SK-MEL-5 (cell line): ENCODE measurements at places on chromosomes 1 and 21. TPM values are rescaled to one million over a fixed set of nuclear protein-coding genes. Genes with fewer than 3 reads are reported as not detected.

CADM3 gene
- 1.5 and 1.7 TPM in 2 replicates for total RNA-seq

SPRR2A gene
- total RNA-seq = not detected in 2 replicates

DENND2C gene
- total RNA-seq = 0.74 and 1.1 TPM in 2 replicates

SELL gene
- total RNA-seq = not detected in 2 replicates

PADI4 gene
- not detected in 2 replicates for total RNA-seq

PDPN gene
- total RNA-seq = not detected in 2 replicates

MYOC gene
- total RNA-seq = not detected in 2 replicates

KRTAP10-4 gene
- total RNA-seq = not detected in 2 replicates

PCAT6 gene
- 1.2 TPM in 1 of 2 replicates, not detected in the other for total RNA-seq

MSH4 gene
- total RNA-seq = 0.08 and 0.16 TPM in 2 replicates

PPFIA4 gene
- total RNA-seq = 4.5 and 4.8 TPM in 2 replicates

KDM5B gene
- total RNA-seq = 49.8 and 57.3 TPM in 2 replicates

MIXL1 gene
- total RNA-seq = not detected in 2 replicates

KIF14 gene
- 8.7 and 10.2 TPM in 2 replicates for total RNA-seq

SYNC gene
- 2.7 and 3.0 TPM in 2 replicates for total RNA-seq

CZIB gene
- total RNA-seq = 36.0 and 40.7 TPM in 2 replicates

FCMR gene
- 1.7 and 2.8 TPM in 2 replicates for total RNA-seq

CNR2 gene
- total RNA-seq = not detected in 2 replicates

CENPL gene
- 24.0 and 28.0 TPM in 2 replicates for total RNA-seq

ANKRD65 gene
- total RNA-seq = not detected in 2 replicates

RAP1GAP gene
- 0.61 and 0.95 TPM in 2 replicates for total RNA-seq

PDC gene
- not detected in 2 replicates for total RNA-seq

SPRR1A gene
- not detected in 2 replicates for total RNA-seq

AIRE gene
- total RNA-seq = not detected in 2 replicates

NBPF6 gene
- not detected in 2 replicates for total RNA-seq

FNDC5 gene
- total RNA-seq = 0.42 TPM in 1 of 2 replicates, not detected in the other

NTMT2 gene
- not detected in 2 replicates for total RNA-seq

B3GALT5 gene
- not detected in 2 replicates for total RNA-seq

SHE gene
- 0.03 and 0.11 TPM in 2 replicates for total RNA-seq

PKP1 gene
- total RNA-seq = not detected in 2 replicates

RNU1-3 gene
- total RNA-seq = under 0.01 TPM in 1 of 2 replicates, not detected in the other

FAF1 gene
- total RNA-seq = 73.3 and 76.9 TPM in 2 replicates

LCA5L gene
- 1.5 and 2.2 TPM in 2 replicates for total RNA-seq

CLCA1 gene
- total RNA-seq = not detected in 2 replicates

IFNLR1 gene
- not detected in 2 replicates for total RNA-seq

CHTOP gene
- total RNA-seq = 59.3 and 62.0 TPM in 2 replicates

TNFRSF18 gene
- not detected in 2 replicates for total RNA-seq

OPRD1 gene
- under 0.01 TPM in 1 of 2 replicates, not detected in the other for total RNA-seq

FCAMR gene
- total RNA-seq = not detected in 2 replicates

NBL1 gene
- total RNA-seq = 305 and 318 TPM in 2 replicates

CFAP74 gene
- not detected in 2 replicates for total RNA-seq

KRTAP7-1 gene
- total RNA-seq = not detected in 2 replicates

TTC24 gene
- total RNA-seq = not detected in 2 replicates

SYT11 gene
- total RNA-seq = 1.9 and 2.2 TPM in 2 replicates

S100A12 gene
- total RNA-seq = not detected in 2 replicates

CELF3 gene
- not detected in 2 replicates for total RNA-seq

CELA2A gene
- not detected in 2 replicates for total RNA-seq

RHBDL2 gene
- total RNA-seq = not detected in 2 replicates

LCE2B gene
- total RNA-seq = not detected in 2 replicates

OR2T6 gene
- not detected in 2 replicates for total RNA-seq

UMODL1 gene
- not detected in 2 replicates for total RNA-seq

SMCP gene
- not detected in 2 replicates for total RNA-seq

DAB1 gene
- 0.13 TPM in 1 of 2 replicates, not detected in the other for total RNA-seq

FCRLA gene
- total RNA-seq = 359 and 397 TPM in 2 replicates

FTCD gene
- total RNA-seq = 0.11 TPM in 1 of 2 replicates, not detected in the other

CA6 gene
- 0.26 and 0.53 TPM in 2 replicates for total RNA-seq

FOXO6 gene
- 0.18 and 0.24 TPM in 2 replicates for total RNA-seq

TNN gene
- not detected in 2 replicates for total RNA-seq
